ENCODE measurements at places on chromosomes 13 and 19.

DNA sequence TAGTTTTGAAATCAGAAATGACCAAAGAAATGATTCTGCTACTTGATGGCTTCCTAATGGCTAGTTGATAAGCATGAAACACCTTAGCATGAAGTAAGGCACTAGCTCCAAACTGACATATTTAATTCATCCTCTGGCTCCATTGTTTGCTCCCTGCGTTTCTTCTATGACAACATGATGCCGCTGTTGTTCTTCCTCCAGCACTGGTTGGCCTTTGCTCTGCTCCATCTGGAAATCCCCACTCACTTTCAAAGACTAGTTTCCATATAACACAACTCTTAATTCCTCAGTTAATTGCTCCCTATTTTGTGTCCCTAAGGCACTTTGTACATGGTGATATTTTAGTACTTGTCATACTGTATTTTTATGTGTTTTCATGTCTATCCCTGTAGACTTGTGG, 151.6 kb downstream of the GPC6 start:
- DNase-seq, result no peak

DNA sequence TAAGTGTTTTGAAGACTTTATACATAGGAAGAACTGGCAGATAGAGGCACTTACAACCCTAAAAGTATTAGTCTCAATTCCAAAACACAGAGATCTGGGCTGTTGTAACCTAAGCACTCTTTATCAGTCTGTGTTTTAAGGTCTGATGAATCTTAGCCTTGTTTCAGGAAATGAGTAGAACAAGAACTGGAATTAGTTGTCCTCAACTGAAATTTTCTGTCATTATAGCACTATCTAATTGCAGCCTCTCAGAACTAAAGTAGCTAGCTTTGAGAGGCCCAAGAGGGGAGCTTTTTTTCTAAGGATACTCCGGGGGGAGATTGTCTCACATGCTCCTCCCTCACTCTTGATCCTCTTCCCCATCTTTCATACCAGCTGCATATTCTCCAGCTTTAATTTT, 13.1 kb downstream of the HNRNPM start:
- DNase-seq, result no peak

DNA sequence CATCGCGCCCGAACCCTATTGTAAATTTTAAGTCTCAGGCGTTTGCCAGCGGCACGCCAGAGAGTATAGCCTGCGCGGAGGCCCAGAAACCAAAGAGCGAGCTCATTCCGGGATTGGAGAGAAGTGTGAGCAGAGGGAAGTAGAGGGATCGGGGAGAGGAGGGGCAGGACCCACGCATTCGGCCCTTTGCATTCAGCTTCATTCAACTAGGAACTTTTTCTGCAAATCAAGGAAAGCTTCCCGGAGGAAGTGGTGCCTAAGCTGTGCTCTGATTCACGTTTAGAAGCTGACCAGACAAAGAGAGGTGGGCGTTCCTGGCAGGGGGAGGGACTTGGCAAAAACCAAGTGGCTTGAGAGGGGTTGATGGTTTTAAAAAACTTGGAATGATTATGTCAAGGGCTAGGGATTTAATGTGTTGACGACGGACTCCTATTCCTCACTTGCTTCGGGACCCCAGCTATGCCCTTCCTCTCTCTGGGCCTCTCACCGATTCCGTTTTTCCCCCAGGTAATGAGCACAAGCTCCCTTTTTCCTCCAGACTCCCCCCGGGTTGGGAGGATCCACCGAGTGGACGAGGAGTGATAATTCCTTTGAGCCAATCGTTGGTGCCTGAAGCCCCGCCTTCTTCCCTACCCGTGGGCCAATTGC, 811 bp upstream of the PRMT1 start:
- peak; percentile 35 for DNase-seq

DNA sequence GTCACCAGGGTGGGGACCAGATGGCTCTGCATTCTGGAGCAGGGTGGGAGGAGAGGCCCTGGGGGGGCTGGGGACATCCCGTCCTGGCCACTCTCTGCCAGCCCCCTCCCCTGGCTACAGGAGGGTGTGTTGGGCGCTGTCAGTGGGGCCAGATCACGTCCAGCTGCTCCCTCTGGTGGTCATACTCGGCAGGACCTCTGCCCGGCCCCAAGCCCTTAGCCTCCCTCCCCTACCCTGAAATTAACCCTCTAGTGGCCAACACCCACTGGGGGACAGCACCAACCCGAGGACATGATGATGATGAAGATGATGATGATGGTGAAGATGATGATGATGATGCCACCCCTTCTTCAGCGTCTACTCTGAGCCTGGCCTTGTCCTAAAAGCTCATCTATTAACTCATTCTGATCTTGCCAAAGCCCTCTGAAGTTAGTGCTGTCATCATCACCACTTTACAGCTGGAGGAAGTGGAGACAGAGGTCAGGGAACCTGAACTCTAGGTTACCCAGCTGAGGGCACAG, 590 bp upstream of the LGI4 start:
- peak; percentile 41 for DNase-seq

GRCh38 chr19:511101-511851, 4.0 kb downstream of the TPGS1 start:
- peak; percentile 75 for DNase-seq

- no peak for DNase-seq
Measured at GRCh38 chr13:86839221-86839620, 832.0 kb upstream of the SLITRK5 start.

DNA sequence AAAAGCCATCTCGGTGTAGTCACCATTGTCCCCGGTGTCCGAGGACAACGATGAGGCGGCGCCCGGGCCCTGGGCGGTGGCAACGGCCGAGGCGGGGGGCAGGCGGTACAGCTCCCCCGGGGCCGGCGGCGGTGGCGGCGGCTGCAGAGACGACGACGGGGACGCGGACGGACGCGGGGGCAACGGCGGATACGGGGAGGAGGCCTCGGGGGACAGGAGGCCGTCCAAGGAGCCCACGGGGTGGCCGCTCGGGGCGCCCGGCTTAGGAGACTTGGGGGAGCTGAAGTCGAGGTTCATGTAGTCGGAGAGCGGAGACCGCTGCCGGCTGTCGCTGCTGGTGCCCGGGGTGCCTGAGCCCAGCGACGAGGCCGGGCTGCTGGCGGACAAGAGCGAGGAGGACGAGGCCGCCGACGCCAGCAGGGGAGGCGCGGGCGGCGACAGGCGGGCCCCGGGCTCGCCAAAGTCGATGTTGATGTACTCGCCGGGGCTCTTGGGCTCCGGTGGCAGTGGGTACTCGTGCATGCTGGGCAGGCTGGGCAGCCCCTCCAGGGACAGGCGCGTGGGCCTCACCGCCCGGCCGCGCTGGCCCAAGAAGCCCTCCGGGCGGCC, 3.5 kb downstream of the IRS2 start:
- no peak for DNase-seq

- DNase-seq, result no peak
Measured at GRCh38 chr19:7868326-7868670, 5.9 kb downstream of the PRR36 start.

- DNase-seq, result no peak
Measured at GRCh38 chr19:58334691-58335249, 8.0 kb downstream of the ZSCAN22 start.

All from stimulated activated CD8-positive, alpha-beta memory T cell treated with anti-CD3 and anti-CD28 coated beads, Interleukin-12 subunit alpha, Interleukin-12 subunit beta, amount 100 ng/mL, for 1 hour (primary cell).